ENCODE measurements at places on chromosomes 11 and 22. TPM values are rescaled to one million over a fixed set of nuclear protein-coding genes. Genes with fewer than 3 reads are reported as not detected.

DNAJB7 gene
- total RNA-seq, result not detected

FAM83F gene
- total RNA-seq, result not detected

GRCh38 chr22:49617866-49618676 lies 209.6 kb downstream of the BRD1 start:
- DNase-seq, result no peak
- H3K27me3 ChIP-seq, result peaks cover 22% of the 10 kb centered on the region
- H3K36me3 ChIP-seq, result no peaks in the 10 kb centered on the region
- no peaks in the 10 kb centered on the region for H3K4me1 ChIP-seq

- no peak overlapping the region for H3K27ac ChIP-seq
- no peak overlapping the region for H3K4me3 ChIP-seq
- H3K36me3 ChIP-seq, result peaks cover 55% of the 10 kb centered on the region
- DNase-seq, result no peak
- no peaks in the 10 kb centered on the region for H3K27me3 ChIP-seq
These were observed 70.0 kb upstream of the GRIK4 start for GRCh38 chr11:120441592-120441991.

DNA sequence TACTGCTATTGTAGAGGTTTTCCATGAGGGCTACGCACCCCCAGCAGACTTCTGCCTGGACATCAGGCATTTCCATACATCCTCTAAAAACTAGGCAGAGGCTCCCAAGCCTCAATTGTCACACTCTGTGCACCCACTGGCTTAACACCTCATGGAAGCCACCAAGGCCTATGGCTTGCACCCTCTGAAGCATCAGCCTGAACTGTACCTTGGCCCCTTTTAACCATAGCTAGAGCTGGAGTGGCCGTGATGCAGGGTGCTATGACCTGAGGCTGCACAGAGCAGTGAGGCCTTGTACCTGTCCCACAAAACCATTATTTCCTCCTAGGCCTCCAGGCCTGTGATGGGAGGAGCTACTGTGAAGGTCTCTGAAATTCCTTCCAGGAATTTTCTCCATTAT lies 33.9 kb downstream of the AAMDC start:
- DNase-seq, result no peak
- no peaks in the 10 kb centered on the region for H3K4me1 ChIP-seq
- H3K4me3 ChIP-seq, result no peak overlapping the region
- no peaks in the 10 kb centered on the region for H3K36me3 ChIP-seq
- no peaks in the 10 kb centered on the region for H3K27me3 ChIP-seq
- H3K27ac ChIP-seq, result no peak overlapping the region

DNA sequence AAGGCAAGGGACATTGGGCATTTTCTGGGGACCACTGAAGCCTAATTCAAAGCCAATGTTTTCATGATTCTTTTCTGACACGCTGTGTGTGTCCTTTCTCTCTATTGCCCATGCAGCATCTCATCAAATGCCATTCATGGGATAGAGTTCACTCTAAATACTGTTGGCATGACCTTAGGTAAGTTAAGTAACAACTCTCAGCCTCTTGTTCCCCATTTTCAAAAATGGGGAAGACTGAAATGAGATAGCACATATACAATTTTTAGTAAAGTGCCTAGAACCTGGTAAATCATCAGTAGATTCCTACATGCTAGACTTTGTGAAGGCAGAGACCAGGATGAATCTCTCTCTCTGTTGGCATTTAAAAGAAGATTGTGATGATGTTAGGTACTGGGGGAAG lies 12.7 kb upstream of the OR52K2 start:
- H3K27ac ChIP-seq, result no peak overlapping the region
- DNase-seq, result no peak
- H3K36me3 ChIP-seq, result no peaks in the 10 kb centered on the region
- no peak overlapping the region for H3K4me3 ChIP-seq
- H3K4me1 ChIP-seq, result no peaks in the 10 kb centered on the region

DNA sequence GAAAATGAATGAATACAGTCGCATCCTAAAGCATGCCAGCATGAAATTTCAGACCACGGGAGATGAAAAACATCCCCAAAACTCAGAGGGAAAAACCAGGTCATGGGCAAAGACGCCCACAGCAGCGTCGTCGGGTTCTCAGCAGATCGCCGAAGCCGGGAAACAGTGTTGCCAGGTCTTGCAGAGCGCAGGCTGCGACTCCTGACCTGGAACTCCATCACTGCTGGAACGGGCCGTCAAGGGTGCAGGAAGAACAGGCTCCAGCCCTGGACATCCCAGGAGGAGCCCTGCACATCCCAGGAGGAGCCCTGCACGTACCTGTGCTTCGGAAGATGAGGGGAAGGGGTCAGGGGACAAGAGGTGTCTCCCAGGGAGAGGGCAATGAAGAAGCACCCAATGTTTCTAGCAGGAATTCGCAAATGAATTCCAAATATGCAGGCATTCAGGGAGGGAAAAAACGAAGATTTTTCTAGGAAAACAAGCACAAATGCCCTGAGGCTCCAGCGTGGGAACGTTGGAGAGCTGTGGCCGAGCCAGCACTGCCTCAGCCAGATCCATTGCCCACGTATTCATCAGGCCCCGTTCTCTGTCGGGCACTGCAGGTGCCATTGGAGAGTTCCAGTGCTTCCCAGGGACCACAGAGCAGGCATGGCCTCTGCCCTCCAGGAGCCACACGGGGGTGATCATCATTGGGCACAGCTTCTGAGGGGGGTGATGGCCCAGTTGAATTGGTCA lies 1110.4 kb downstream of the BRD1 start:
- peaks cover 18% of the 10 kb centered on the region for H3K36me3 ChIP-seq
- no peak overlapping the region for H3K4me3 ChIP-seq
- DNase-seq, result no peak
- H3K27me3 ChIP-seq, result no peaks in the 10 kb centered on the region

GRCh38 chr11:110165039-110165925 lies 72.1 kb downstream of the ZC3H12C start:
- H3K4me3 ChIP-seq, result no peak overlapping the region
- H3K4me1 ChIP-seq, result peaks cover 4% of the 10 kb centered on the region
- DNase-seq, result no peak

All from A673 (cell line).